Stimulated activated CD4-positive, alpha-beta T cell treated with anti-CD3 and anti-CD28 coated beads, Interleukin-15, amount 100 ng/mL, for 1 hour (primary cell): ENCODE measurements at places on chromosomes 11 and 22.

GRCh38 chr11:46564459-46564858, 29.4 kb downstream of the AMBRA1 start:
- no peak for DNase-seq

GRCh38 chr11:102936864-102937509, 18.5 kb downstream of the MMP13 start:
- DNase-seq: no peak

DNA sequence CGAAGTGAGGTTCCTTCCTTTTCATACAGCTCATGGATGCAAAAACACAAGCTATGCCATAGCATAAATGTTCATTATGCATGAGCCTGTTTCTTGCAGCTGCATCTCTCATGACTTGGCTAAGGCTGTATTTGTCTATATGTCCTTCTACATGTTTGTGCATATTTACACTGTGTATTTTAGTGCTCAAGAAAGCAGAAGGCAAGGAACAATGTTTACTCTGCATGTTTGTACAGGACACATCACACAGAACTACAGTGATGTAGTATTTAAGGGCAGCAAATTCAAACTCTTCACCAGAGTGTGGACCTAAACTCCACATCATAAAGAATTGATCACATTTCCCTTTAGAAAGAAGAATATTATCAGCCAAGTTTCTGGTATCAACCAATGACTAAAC, 170.3 kb downstream of the CADM1 start:
- DNase-seq: no peak

GRCh38 chr22:32672542-32672941, 129.0 kb upstream of the TIMP3 start:
- DNase-seq: no peak

- DNase-seq: no peak
These were observed 365.0 kb upstream of the FAT3 start for GRCh38 chr11:91859666-91860065.

GRCh38 chr11:76578654-76579055, 91.9 kb downstream of the LRRC32 start:
- DNase-seq: no peak

GRCh38 chr22:36577019-36577418, 48.1 kb upstream of the EIF3D start:
- no peak for DNase-seq

DNA sequence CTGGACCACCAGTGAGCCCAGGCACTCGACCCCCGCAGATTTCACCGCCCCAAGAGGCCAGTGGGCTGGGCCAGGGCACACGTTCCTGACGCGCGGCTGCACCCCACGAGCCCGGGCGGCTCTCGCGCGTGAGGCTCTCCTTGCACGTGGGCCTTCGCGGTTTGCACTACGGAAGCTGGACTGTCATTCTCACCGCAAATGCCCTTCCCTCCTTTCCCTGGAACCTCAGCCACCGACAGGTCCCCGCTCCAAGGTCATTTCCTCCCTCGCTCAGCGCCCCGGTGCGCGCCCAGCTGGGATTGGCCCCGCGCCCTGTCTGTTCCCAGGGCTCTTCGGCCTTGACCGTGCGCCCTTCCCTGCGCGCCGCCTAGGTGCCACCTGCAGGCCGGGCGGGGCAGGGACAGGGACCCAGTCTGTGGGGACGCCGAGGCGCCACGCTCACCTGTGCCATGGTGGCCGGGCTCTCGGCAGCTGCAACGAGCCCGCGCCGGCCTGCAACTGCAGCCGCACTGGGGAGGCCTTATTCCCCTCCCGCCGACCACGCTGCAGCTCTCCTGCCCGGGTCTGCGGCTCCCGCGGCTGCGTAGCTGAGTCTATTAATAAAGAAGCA, 2.1 kb upstream of the CPT1A start:
- peak; percentile 59 for DNase-seq

DNA sequence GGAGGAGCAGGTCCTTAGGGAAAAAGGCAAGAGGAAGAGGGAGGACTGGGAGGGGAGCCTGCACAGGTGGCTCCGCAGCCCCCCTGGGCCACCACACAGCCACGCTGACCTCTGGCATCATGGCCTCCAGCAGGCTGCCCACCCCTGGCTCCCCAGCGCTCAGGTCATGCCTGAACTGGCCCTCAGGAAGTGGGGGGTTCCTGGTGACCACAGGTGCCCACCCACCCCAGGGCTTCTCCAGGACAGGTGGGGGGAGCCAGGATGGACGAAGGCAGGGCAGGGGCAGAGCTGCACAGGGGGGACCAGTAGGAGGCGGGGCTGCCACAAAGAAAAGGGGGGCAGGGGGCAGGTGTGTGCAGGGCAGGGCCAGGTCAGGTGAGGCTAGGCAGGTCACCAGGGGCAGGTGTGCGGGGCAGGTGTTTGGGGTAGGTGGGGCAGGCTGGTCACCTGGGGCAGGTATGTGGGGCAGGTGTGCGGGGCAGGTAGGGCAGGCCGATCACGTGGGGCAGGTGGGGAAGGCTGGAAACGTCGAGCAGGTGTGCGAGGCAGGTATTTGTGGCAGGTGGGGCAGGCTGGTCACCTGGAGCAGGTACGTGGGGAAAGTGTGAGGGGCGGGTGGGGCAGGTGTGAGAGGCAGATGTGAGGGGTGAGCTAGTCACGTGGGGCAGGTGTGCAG, 997 bp downstream of the DEAF1 start:
- no peak for DNase-seq

DNA sequence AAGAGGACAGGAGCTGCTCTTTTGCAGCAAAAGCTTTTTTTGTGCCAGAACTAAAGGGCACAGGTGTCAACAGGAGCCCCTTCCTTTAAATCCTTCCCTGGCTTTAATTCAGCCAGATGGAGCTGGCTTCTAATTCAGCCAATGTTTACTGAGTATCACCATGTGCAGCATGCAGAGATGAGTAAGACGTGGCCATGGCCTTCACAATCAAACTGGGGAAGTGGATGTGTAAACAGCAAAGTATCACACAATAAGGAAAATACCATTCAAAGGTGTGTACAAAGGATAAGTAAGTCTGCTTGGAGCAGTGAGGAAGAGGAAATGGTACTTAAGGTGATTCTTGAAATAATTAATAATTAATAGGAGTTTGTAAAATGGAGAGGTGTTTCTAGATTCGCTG, 243.4 kb downstream of the NXPE2 start:
- DNase-seq: no peak

DNA sequence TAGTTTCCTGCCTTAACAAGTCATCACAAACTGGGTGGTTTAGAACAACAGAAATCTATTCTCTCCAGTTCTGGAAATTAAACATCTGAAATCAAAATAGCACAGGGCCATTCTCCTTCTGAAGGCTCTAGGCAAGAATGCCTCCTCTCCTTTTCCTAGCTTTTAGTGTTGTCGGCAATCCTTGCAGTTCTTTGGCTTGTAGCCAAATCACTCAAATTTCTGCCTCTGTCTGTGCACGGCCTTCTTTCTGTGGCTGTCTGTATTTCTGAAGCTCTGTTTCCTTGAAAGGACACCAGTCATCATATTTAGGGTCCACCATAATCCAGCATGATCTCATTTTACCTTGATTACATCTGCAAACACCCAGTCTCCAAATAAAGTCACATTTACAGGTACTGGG, 795.5 kb downstream of the METTL15 start:
- DNase-seq: no peak

- DNase-seq: no peak
These were observed 255.7 kb upstream of the NARS2 start for GRCh38 chr11:78830277-78830819.
